ENCODE measurements at places on chromosomes 6 and 20.

DNA sequence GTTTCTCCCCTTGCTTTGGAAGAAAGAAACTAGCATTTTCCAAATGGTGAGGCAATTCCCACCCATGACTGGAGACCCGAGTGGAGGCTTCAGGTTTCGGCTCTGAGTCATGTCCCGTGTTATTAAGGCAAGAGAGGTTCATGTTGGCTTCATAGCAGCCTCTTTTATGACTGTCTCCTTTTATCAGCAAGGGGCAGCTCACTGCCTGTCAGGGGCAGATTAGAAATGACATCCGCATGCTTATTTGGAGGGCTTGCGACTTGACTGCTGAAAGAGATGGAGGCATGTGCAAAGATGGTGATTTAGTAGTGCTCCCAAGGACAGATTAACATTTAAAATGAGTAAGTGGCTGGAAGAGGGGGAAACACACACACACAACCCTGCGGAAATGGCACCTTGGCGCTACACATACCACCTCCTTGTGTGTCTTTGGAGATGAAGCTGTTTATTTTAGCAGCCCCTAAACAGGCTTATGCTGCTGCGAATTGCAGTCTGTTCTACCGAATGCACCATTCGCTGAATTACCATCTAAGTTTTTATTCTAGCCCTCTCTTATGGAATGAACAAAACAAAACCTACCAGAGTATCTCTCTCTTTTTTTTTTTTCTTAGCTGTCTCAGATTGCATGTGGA is 52.1 kb upstream of the VSTM2L start:
- no peak for DNase-seq

- DNase-seq, result no peak
Observed at GRCh38 chr6:157659536-157660271, 163.3 kb upstream of the SNX9 start.

DNA sequence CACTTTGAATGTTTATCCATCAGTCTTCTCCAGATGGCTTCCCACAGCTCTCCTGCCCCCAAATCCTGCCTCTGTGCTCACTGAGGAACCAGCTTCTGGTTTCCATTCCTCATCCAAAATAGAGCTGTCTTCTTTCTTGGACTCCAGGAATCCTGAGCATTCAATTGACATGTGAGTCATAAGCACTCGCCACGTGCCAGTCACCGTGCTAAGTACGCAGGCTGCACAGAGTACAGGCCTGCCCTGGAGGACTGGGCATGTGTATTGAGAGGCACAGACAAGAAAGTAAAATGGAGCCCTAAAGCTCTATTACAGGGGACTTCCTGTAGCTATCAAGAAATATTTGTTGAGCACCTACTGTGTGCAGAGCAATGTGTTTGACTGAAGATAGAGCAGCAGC is 39.7 kb upstream of the LRFN2 start:
- no peak for DNase-seq

GRCh38 chr6:40247516-40248115 is 313.4 kb upstream of the MOCS1 start:
- no peak for DNase-seq

DNA sequence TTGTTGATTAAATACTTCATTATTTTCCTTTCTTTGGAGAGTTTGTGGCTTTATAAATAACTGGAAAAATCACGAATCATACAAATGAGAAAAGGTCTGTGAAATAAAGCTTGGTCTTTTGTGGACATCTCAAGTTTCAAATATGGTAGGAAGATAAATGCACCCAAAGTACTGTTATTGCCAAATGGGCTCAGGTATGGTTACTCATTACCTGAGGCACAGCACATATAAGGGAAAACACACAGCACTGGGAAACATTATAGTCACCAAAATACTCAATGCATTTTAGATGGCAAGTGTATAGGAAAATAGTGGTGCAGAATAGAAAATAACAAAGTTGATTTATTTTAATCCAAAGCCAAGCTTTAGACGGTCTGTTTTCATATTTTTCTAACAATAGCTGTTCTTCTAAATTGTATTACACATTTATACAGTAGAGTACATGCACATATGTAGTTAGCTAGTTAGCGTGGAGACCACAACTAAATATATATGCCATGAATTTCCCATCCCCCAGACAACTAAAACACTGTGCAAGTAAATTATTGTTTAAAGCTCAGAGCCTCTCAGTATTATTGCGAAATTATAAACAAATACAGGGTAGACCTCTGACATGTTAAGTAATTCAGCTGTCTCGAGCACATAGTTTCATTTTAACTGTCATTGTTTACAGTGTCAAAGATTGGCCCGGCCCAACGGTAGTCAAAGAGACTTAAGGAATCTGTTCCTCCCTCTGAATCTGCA is 336.0 kb downstream of the SYNE1 start:
- DNase-seq, result no peak

GRCh38 chr20:53837126-53837826 is 233.1 kb downstream of the BCAS1 start:
- DNase-seq, result no peak

DNA sequence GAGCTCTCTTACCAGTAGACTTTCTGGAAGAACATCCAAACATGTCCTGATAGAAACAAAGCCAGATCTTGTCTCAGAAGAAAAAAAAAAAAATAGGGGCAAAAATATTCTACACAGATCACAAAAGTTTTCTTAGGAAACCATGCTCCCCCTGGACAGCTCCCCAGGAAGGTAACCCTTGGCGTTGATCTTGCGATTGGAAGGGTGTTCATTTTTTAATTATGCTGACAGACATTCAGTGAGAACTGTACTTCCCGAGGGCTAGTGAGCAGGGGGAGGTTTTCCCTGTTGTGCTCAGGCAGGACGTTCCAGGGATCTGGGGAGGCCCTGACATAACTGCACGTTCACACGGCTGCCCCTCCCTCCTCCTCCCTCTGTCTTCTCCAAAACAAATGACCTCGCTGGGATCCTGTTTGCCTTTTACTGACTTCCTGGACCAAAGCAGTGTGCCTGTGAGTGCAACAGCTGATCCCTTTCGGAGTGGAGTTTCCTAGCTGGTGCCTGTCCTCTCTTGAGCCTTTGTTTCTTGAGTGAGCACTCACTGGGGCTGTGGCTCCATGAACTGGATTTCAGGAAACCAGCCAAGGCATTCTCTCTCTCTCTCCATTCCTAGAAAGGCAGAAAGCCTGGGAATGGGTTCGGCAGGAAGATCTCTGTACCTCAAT is 46.7 kb downstream of the MARCKS start:
- peak; percentile 61 for DNase-seq

DNA sequence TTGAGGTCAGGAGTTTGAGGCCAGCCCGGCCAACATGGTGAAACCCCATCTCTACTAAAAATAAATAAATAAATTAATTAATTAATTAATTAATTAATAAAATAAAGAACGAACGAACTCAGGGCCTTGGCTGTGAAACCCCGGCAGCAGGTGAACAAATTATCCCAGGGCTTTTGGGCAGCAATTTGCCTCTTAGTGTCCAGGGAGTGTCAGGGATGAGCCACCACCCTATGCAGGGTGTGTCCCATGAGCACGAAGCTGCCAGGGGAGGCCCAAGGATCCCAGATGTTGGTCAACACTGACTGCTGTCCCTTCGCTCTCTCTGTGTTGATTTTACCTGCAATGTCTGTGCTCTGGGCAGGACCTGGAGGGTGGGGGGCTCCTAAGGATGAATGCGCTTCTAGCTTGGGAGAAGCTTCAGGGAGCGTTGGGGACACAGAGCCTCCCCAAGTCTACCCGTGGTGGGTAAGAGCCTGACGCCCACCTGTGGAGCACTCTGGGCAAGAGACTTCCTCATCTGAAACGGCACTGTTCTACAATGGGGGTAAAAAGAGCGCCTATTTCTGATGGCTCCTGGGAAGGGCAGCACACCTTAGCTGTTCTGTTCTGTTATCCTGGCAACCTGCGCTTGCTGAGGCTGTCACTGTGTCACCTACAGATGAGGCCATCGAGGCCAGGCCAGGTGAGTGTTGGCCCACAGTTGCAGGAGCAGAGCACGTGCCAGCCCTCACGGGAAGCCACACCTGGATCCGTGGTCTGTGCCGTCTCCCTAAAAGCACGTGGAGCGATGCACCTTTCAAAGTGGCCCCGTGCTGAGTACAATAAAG is 125.5 kb upstream of the CDH4 start:
- DNase-seq, result no peak

DNA sequence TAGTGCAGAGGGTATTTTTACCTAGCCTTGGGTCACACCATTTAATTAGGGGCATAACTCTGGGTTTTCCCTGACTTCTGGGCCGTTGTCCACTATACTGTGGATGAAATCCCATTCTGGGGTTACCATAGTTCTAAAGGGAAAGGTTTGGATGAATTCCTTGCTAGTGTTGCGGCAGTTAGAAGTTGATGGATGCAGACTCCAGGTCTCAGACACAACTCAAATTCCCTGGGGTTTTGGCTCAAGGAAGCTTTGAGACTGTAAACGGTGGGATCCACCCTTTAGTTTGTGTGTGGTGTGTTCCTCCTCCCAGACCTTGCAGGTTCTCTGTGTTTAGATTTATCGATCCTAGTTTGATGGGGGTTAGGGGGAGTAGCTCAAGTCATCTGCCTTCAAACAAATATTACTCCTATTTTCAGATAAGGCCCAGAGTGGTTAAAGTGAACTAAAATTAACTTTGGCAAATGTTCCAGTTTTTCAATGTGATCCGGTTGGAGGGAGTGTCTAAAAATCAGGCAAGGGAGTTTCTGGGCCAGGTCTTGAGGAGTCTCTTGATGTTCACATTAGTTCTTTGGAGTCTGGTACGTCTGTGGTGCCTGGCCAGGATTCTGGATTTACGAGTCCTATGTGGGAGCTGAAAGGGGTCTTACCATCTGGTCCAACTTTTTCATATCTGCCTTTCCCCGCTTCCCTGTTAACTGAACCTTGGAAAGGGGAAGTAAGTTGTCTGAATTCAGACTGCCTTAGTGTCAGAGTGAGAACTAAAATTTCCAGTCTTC is 1.5 kb downstream of the RALY start:
- DNase-seq, result peak; percentile 50

DNA sequence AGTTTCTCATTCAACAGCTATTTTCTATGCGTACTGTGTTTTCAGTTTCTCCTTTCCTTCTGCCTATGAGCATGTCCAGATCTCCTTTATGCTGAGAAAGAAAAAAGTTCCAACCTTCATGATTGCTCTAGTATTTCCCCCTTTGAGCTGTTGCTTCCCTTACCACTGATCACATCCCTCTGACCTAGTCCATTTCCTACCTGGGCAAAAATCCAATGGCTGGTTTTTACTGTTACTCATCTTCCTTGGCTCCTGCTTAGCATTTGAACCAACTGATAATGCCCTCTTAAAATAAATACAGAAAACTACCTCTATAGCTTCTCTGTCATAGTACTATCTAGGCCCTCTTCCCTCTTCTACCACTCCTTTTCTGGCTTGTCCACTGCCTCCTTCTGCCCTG is 6.0 kb downstream of the RFX6 start:
- no peak for DNase-seq

DNA sequence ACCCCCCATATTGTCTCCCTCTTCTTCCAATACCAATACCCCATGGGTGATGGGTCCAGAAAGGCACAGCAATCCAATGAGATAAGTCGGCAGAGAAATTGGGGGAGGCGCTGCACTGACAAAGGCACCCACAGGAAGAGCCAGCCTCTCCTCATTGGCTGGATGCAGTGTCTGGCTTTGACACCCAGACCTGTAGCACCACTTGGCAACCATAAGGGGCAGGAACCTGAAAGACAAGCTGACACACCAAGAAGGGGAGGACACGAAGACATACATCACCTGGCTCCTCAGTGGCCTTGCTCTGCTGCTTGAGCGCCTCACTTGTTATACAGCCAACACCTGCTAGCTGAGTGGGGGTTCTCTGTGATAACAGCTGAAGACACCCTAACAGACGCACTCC is 19.4 kb upstream of the SLC4A11 start:
- DNase-seq, result no peak

- no peak for DNase-seq
Observed at GRCh38 chr6:121460170-121460569, 24.7 kb downstream of the GJA1 start.

DNA sequence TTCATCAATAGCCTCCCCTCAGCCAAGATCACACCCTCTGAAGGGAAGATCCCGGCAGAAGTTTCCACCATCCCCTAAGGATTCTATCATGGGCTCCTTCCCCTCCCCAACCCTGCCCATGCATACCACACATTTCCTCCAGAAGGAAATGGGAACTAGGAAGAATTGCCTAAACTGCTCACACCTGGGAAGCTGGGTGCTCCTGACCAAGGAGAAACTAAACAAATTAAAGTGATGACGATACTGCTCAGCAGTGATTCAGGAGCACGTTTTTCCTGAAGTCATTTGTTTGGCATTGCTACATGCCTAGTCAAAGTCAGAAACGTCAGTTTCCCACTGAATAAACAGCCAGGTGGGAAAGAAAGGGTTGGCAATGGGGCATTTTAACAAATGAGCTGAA is 136.1 kb upstream of the CDYL start:
- DNase-seq, result no peak

DNA sequence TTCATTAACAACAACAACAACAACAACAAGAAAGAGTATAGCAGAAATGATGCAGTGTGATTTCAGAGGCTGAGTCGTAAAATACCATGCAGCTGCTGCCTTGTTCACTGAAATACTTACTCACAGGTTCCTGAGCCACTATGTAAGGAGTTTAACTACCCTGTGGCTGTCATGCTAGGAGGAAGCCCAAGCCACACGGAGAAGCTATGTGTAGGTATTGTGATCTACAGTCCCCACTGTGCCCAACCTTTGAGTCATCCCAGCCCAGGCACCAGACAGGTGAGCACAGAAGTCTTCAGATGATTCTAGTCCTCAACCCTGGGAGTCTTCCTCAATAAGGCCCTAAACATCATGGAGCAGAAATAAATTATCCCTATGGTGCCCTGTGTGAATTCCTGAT is 14.6 kb upstream of the RALY start:
- DNase-seq, result no peak

DNA sequence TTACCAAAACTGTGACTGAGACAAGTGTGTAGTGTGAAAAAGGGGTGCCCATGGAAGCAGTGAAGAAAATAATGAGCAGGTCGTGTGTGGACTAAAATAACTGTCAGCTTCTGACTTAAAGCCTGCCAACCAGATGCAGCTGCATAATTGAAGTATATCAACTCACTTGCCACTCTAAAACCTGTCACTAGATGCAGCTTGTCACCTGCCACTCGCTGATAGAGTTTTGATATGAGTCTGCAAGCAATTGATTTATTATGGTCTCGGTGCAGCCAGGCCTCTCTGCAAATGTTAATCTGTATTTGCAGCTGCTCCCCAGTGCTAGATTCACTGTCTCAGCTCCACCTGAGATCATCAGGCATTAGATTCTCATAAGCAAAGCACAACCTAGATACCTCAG is 1090.0 kb upstream of the EYS start:
- DNase-seq, result no peak

GRCh38 chr6:166540631-166541331 is 45.7 kb downstream of the RAMACL start:
- DNase-seq, result no peak

DNA sequence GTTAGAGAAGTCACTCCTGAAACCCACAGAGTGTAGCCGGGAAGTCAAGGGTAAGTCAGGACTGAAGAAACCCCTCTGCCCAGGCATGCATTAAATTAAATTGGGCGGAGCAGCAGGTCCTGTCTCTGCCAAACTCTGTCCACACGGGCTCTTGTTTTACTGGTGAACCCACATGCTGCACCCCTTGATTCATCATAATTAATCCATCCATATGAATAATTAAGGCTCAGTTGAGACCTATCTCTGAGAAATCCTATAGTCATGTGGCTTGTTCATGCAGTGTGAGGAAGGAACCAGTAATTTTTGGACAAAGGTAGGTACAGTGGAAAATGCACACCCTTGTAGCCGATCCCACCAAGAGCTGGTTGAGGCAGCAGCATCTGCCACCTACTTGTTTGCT is 43.0 kb downstream of the PXDC1 start:
- no peak for DNase-seq

- no peak for DNase-seq
Observed at GRCh38 chr6:109348226-109348625, 34.0 kb downstream of the CD164 start.

- no peak for DNase-seq
Observed at GRCh38 chr6:98576791-98577190, 257.6 kb upstream of the POU3F2 start.
